ENCODE measurements at places on chromosomes 16 and 17.

GRCh38 chr16:11312718-11313492, 31.8 kb upstream of the PRM1 start:
- peak; percentile 41 for DNase-seq

GRCh38 chr16:7714775-7715174, 382.1 kb downstream of the RBFOX1 start:
- no peak for DNase-seq

- no peak for DNase-seq
Measured at GRCh38 chr17:20281860-20282259, 185.5 kb downstream of the LGALS9B start.

GRCh38 chr16:24838554-24839266, 7.1 kb upstream of the SLC5A11 start:
- DNase-seq: no peak

DNA sequence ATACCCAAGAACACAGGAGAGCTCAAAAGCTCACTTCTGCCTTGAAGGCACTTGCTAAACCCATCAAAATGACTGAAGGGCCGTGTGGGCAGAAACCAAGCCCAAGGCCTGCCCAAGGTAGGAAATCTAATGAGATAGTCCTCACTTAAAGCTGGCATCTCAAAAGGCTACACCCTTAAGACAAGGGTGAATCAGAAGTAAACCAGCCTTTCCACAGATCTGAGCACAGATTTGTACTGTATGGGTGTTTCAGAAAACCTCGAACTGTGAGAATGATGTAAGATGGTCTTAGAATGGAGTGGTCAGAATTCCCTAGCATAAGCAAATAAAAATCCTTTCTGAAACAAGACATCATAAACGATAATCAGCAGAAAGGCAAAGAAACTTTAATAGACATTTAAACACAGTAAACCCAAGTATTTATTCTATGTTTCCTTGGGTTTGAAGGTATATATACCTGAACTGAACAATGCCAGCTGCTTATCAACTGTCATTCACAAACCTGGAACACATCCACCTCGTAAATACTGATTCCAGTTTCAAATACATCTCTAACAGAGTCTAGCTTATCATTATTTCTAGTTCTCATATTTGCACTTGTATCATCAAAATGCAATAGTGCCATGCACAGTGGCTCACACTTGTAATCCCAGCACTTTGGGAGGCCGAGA, 37.8 kb downstream of the GLG1 start:
- no peak for DNase-seq

- DNase-seq: no peak
Measured at GRCh38 chr17:5668557-5669138, 84.3 kb upstream of the NLRP1 start.

DNA sequence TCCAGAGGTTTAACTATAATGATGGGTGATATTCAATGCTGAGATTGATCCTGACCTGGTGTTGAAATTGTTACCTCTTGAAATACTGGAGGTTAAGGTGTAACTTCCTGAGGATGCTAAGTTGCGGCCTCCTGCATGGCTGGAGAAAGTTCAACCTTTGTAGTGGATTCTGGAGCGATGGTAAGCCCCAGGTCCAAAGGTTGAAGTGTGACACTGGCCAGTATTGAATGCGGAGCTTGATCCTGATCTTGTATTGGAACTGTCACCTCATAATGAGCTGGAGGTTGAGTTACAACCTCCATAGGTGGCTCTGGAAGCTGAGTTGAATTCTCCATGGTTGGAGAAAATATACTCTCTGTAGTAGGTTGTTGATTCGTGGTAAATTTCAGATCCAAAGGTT, 17.0 kb downstream of the RDM1 start:
- DNase-seq: no peak

GRCh38 chr17:49217651-49218413, 7.3 kb downstream of the ABI3 start:
- peak; percentile 83 for DNase-seq

- no peak for DNase-seq
Measured at GRCh38 chr16:70678121-70678897, 7.5 kb downstream of the MTSS2 start.

- no peak for DNase-seq
Measured at GRCh38 chr16:14321542-14321941, 250.4 kb downstream of the MRTFB start.

DNA sequence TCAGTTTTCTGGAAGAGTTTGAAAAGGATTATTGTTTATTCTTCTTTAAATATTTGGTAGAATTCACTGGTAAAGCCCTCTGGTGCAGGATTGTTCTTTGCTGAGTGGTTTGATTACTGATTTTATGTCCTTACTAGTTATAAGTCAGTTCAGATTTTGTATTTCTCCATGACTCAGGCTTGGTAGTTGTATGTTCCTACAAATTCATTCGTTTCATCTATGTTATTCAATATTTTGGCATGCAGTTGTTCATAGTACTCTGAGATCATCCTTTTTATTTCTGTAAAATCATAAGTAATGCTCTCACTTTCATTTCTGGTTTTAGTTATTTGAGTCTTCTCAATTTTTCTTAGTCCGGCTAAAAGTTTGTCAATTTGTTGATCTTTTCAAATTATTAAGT, 58.1 kb upstream of the CRYM start:
- no peak for DNase-seq

DNA sequence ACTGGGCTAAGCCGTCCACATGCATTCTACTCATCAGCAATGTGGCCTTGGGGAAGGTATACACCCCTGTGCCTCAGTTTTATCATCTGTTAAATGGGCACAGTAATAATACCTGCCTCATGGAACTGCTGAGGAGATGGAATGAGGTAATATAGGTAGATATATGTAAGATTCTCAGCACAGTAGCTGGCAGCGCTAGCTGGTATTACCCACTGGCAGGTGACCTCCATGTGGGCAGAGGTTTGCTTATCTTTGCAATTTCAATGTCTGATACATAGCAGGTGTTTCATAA, 1.2 kb upstream of the SGCA start:
- DNase-seq: no peak

GRCh38 chr17:48915459-48916282, 7.5 kb downstream of the UBE2Z start:
- peak; percentile 13 for DNase-seq

GRCh38 chr16:81432937-81433557, 11.6 kb upstream of the CMIP start:
- DNase-seq: no peak

GRCh38 chr17:34862384-34862783, 98.9 kb downstream of the CCT6B start:
- DNase-seq: no peak

- no peak for DNase-seq
Measured at GRCh38 chr17:61658183-61658582, 67.2 kb upstream of the NACA2 start.

DNA sequence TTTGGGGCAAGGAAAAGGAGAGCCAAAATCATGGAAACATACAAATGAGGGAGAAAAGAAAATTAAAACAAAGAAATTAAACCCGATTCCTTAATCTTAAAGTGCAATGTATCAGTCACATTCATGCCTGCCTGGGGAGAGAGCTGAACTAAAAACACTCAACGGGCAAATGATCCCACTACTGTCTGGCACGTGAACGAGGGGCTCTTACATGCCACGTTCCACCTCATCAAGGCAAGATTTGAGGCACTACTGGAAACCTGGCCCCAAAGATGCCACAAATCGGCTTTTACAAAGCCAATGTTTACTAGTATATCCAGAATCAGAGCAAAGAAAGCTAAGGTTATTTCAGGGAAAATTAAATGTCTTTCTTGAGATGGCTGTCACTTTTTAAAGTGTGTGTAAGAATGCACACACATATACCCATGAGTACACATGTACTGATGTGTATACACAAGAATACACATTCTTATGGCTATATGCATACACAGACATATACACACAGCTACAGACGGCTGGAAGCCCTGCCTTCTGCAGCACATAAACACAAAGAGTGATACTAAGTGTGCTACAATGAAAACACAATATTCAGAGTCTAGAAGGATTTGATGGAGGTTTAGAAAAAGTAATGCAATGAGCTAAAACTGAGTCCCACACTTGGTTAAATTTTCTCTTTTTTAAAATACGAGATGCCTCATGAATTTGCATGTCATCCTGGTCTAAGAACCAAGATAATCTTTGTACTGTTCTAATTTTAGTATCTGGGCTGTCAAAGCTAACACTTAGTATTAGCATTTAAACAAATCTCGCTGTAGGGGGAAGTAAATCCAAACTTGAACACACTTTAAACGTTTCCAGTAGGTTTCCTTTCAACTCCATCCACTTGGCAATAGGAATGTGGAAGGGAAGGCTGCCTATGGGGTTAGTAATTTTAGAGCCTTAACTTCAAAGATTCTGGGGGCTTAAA, 85.8 kb downstream of the CYTH1 start:
- DNase-seq: no peak

- no peak for DNase-seq
Measured at GRCh38 chr17:51088287-51088686, 32.4 kb downstream of the SPAG9 start.

- DNase-seq: no peak
Measured at GRCh38 chr16:27320261-27321012, 6.7 kb downstream of the IL4R start.

DNA sequence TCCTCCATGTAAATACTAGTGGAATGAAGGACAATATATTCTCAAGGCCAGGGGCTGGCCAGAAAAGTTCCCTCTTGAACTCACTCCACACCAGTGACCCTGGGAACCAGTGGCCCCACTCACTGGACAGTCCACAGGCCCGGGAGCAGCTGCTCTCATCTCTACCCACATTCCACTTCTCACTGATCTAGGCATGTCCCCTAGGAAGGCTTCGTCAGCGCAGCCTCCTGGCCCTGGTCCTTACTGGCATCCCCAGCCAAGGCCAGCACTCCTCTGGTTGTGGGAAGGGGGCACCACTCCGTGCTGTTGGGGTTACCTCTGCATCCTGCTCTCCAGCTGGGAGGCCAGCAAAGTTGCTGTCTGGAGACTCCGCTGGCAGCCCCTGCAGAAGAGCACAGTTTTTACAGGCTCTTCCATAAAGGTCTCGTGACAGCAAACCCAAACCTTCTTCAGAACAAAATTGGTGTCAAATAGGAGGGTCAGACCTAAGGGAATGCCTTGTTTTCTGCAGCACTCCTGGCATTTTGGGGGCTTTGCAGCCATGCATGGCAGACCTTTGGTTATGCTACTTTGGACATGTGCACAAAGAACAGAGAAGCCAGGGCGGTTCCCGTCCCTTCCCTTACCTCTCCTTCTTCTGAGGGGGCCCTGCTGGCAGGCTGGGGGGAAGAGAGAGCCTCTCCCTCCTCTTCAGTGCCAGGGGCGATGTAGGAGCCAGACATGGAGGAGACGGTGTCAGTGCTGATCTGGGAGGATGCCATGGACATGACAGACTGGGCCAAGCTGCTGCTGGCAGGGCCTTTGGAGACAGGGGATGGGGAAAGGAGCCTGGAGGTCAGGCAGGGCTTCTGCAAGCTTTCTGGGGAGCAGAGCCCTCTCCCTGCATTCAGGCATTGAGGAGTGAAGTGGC, 14.1 kb upstream of the FOXJ1 start:
- DNase-seq: no peak

DNA sequence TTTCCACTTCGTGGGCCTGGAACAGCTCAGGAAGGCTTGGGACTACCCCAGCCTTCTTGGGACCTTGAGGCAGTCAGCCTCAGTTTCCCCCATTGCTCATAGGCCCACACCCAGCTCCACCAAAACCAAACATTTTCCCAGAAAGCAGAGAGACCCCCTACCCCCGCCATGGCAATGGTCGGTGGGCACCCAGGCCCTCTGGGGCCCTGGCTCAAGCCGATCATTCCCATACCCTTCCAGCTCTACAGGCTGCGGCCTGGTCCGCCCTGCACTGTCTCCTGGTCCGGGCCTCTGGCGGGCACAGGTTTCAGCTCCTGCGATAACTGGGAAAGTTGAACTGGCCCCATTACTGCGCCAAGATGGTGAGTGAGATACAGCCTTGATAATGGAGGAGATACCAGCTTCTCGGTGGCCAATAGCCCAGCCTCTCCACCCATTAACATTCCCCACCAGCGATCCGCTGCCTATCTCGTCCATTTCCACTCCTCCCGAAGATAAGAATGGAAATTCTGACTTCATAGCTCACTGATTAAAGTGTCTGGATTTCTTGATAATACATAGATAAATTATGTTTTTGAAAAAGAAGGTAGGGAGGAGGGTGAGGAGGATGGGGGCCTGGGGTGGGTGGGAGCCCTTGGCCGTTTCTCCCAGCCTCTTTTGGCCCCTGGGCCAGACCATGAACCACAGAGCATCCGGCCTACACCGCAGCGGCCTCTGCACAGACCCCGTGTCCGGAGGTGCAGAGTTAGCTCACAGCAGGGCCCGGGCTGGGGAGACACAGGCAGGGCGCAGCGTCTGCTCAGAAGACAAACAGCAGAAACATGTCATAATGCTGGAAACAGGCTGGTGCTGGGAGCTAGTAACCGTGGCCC, 11.6 kb downstream of the ZFPM1 start:
- no peak for DNase-seq

- no peak for DNase-seq
Measured at GRCh38 chr17:51486091-51486490, 225.7 kb downstream of the UTP18 start.

DNA sequence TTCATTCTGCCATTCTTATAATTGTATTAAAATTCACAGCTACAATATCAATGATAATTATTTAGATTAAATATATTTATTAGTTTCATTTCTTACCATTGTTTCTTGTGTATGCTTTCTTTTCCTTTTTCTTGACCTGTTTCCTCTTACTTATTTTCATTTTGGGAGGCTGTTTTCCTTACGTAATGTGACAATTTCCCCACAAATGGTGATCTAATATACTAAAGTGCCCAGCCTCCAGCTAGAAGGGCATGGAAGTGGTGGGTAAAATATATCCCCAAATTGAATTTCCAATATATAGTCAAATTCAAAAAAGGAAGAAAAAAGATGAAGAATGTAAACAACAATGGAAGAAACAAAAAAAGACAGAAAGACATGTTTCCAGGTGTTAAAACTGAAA, 1.5 kb upstream of the ABCA6 start:
- no peak for DNase-seq

GRCh38 chr17:72479113-72479512, 358.3 kb downstream of the SOX9 start:
- no peak for DNase-seq

DNA sequence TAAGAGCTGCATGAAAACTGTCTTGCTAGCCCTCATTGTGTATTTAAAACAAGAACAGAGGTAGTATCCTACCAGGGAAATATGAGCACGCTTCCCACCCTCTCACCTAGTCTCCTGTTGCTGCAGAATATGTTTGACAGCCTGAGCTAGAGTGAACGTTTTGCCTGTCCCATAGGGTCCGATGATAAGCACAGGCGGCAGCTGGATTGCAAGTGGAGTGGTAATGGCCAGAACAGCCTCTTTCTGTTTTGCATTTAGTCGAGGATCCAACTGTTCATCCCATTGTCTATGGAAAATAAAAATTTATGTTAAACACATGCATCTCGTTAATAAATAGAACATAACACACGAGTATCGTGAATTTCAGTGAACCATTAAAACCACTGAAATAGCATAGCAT, 84.2 kb downstream of the HELZ start:
- no peak for DNase-seq

DNA sequence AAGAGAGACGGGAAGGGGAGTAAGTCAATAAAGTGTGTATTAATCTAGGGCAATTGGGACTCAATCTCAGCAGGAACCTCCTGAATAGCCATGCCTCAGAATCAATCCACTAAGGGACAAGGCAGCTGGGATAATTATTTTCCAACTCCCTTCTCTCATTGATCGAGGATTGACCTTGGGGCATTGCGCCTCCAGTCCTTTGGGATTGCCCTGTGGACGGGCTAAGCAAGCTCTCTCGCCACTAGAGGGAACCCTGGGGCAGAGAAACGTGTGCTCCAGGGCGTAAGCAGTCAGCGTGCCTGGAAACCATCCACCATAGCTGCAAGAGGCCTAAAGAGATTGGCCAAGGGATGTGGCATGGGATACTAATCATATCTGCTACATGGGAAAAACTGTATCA, 53.9 kb upstream of the ERCC4 start:
- DNase-seq: peak; percentile 43

- no peak for DNase-seq
Measured at GRCh38 chr16:23753908-23754593, 775 bp upstream of the CHP2 start.

Measured in CD4-positive, alpha-beta T cell treated with Interleukin-17A for 4 hours (primary cell).